ENCODE measurements at places on chromosomes 5 and 9.

- DNase-seq: no peak
Observed at GRCh38 chr5:117072439-117072838, 497.8 kb upstream of the SEMA6A start.

GRCh38 chr9:125745018-125745417 is 2.2 kb upstream of the PBX3 start:
- no peak for DNase-seq

DNA sequence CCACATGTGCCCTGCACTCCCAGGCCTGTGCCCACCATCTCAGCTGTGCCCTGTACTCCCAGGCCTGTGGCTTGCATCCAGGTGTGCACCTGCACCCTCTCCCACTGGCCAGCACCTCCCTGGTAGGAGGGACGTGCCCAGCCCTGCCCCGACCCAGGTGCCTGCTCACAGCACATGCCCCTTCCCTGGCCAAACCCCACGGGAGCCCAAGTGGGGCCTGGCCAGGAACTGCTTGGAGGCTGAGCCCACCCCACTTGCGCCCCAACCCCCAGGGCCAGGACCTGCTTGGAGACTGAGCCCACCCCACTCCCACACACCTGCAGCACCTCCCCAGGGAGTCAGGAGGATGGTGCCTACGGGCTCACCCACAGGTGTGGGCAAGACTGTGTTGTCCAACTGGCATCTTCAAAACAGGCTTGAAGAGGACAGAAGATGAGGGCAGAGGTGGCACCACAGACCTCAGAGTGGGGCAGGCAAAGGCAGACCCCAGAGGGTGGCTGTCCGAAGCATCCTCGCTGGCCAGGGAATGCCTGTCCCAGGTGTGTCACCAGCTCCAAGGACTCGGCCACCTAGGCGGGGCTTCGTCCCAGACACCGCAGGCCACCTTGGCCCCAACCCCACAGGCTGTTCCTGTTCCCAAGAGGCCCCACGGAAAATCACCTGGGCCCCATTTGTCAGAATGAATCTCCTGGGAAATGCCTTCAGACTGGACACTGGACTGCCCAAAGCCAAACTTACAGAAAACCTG is 10.8 kb downstream of the ZDHHC11B start:
- DNase-seq: no peak

DNA sequence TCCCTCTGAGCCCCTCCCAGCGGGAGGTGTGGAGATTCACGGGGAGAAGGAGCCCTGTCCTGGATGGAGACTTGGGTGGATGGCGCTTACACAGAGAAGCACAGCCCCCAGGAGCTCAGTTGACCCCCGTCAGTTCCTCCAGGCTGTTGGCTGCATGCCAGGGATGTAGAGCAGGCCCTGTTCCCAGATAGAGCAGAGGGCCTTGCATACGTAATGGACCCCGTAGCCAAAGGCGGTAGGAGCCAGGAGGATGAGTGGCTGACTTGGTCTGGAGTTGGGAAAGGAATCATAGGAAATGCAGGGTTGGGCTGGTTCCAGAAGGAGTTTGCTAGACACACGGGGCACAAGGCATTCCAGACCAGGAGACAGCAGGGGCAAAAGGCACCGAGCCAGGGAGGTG is 2.5 kb downstream of the PMPCA start:
- DNase-seq: no peak

DNA sequence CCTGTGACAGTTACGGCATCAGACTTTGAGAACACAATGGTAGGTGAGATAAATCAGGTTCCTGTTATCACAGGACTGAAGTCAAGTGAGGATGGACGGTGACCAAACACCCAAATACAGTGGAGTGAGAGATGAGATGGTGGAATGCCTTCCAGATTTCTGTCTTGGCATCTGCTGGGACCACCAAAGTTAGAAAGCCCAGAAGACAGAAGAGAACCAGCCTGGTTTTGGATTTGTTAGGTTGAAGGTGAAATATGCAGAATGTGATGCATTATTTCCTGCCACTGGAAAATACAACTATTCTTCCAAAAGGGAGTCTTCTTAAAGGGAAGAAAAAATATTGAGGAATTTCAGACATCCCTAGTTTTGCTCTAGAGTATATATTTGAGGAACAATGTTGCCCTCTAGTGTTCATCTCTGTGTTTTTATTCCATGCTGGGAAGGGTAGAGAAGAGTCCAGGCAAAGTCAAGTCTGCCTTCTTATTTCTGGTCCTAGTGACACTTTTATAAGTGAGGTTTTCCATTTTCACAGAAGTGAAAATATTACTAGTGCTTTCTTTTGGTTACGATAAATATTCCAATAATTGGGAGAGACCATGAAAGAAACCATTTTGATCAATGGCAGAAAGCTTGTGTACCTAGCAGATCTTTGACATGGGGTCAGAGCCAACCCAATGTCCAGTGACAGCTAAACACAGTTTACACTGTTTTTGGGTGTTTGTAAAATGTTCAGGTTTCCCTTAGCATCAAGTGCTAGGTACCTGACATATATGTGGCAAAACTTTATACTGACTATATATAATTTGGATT is 142.3 kb upstream of the ANKH start:
- no peak for DNase-seq

GRCh38 chr5:67002832-67003684 is 193.5 kb downstream of the CD180 start:
- no peak for DNase-seq

DNA sequence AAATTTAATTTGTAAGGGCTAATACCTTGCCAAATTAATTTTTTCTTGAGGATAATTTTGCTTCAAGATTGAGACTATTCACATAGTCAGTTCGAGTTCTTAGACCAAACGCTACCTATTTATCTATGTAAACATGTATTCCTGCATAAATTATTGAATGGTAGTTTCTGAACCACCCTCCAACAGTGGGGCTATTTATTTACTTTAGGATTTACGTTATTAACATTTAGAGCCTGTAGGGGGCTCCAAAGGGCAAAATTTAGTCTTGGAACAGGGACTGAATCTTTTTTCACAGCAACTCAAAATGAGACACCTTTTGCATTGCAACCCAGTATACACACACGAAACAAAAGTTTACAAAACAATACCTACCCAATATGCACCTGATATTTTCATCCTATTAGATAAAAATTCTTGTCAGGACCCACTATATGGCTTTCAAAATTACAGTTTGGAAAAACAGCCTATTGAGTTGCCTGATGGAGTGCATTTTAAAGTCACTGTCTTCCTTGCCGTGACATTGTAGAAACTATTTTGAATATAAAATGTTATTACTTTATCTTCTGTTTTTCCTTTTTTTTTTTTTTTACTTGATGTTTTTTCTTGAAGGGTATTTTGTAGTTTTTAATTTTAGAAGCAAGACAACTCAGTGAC is 47.1 kb upstream of the POU4F3 start:
- DNase-seq: no peak

Measured in glutamatergic neuron (in vitro differentiated cells).